Omental fat pad (tissue), 4 donors: ENCODE measurements at places on chromosomes 12 and 14. TPM values are rescaled to one million over a fixed set of nuclear protein-coding genes. Genes with fewer than 3 reads are reported as not detected.

RHOJ gene
- 17.7 TPM for total RNA-seq

VRTN gene
- not detected for total RNA-seq

SMCO2 gene
- not detected for total RNA-seq

IGFBP6 gene
- total RNA-seq, result 573 TPM

ACIN1 gene
- total RNA-seq, result 109 TPM

KRT6C gene
- not detected for total RNA-seq

NR1H4 gene
- not detected for total RNA-seq

TSPAN19 gene
- total RNA-seq, result not detected
